ENCODE measurements at places on chromosomes 3 and 15.

- DNase-seq = no peak
Observed at GRCh38 chr3:36945333-36945980, 603 bp upstream of the TRANK1 start.

GRCh38 chr3:108097322-108098002, 6.6 kb upstream of the CD47 start:
- no peak for DNase-seq

DNA sequence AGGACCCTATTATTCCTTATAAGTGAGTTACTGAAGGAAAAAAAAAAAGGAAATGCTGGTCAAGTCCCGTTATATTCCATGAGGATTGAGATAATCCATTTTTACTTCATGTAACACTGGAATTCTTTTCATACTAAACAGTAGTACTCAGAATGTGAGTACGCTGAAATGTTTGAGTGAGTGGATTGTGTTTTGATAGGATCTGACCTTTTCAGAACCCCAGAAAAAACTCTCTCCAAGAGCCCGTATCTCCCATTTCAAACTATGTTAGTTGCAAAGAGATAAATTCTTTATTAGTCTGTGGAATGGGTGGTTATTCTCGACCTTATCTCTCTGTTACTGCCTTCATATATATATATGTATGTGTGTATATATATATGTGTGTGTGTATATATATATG, 2.5 kb upstream of the LPP start:
- no peak for DNase-seq

- DNase-seq = no peak
Observed at GRCh38 chr3:12911881-12912415, 70.6 kb upstream of the RPL32 start.

DNA sequence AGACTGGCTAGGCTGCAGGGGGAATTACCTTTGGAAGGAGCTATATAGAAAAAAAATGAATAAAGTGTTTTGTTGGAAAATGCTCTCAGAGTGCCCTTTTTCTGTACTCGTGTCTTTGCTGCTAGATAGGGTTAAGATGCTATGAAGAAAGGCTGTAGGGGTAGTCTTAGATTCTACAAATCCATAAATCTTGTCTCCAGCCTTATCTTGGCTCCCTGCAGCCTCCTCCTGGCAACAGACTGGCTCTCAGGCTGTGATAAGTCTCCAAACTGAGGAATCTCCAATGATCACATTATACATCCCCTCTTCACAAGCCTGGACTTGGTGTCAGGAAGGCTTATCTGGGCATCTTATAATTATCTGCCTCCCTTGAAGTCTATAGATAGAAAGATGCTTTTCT, 9.3 kb downstream of the LPCAT4 start:
- DNase-seq = no peak

DNA sequence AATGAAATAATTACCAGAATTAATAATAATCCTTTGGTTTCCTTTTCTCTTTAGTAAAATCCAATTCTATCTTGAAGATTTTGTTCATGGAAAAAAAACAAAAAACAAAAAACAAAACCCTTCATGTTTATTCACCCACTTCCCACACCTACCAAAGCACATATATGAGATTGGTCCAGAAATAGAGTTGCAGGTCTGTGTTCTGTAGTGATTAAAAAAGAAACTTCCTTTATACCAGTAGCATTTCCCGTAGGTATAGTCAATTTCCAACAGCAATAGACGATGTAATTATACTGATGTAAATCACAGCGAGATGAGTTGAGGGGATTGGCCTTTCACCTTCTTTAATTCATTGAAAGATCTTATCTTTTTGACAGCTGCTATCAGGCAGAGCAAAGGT, 194.6 kb downstream of the SOX2 start:
- no peak for DNase-seq

DNA sequence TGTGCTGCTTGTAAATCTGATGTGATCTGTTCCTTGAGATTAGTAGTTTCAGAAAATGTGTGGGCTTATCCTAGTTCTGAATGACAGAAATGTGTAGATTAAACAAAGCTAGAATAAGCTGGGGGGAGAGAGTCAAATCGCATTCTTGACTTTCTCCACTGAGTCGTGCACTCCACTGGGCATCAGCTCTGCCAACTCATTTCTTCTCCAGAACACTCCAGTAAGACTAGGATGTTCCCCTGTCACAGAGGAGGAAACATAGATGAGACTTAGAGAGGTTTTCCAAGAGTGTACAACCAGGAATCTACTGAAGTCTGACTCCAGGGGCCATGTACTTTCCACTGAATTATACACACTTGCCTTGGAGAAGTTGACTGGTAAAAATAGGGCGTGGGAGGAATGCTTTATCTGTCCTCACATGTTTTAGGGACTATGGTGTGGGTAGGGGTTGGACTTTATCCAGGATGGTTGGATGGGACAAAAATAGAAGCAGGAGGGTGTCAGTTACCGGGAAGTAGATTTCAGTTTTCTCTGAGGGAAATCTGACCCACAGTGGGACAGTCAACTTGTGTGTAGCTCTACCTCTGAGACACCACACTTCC, 298.2 kb downstream of the UBE2E2 start:
- no peak for DNase-seq

DNA sequence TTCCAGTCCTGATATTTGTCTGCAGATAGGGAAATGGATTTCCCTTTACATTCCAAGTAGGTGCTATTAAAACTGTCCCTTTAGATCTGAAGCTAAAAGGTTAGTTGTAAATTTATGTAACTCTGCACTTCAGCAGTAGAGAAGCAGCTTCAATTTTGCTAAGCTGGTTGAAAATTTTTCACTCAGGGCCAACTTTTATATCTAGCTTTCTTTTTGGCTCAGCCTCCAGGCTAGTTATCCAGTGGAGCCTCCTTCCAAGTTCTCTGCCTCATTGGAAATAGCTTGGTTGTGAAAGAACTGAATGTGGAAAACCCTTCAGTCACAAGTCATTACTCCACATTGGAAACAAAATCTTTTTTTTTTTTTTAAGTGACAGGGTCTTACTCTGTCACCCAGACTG, 8.2 kb upstream of the ZNF660 start:
- no peak for DNase-seq

- DNase-seq = no peak
Observed at GRCh38 chr15:49137861-49138260, 17.5 kb downstream of the COPS2 start.

GRCh38 chr3:150407808-150408220, 284 bp upstream of the TSC22D2 start:
- no peak for DNase-seq

DNA sequence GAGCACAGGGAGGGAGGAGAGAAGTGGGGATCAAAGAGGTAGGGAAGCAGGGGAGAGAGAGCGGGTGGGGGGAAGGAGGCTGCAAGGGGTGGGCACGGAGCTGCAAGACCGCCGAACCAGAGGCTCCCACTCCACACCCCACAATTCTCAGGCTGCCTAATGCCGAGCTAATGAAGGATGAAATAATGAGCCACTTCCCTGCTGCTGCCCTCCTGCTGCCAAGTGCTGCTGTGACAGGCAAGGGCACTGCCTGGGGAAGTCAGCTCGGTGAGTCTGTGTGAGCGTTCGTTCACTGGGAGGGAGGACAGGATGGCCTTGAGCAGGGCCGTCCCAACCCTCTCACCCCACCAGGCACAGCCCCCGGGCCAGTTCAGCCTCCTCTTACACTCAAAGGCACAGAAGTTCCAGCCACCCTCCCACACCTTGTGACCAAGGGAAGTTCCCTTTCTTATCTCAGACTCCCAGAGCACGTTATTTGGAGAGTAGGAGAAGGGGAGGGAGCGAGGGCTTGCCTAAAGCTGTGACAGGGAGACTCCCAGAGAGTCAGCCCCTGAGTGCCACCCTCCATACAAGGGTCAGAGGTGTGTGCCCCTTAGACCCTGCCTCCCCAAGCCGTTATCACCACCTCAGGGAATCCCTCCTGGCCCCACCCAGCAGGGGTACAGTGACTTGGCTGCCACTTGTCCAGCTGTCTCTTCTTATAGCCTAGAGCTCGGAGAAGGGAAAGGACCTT, 12.4 kb downstream of the GLYCTK start:
- no peak for DNase-seq

DNA sequence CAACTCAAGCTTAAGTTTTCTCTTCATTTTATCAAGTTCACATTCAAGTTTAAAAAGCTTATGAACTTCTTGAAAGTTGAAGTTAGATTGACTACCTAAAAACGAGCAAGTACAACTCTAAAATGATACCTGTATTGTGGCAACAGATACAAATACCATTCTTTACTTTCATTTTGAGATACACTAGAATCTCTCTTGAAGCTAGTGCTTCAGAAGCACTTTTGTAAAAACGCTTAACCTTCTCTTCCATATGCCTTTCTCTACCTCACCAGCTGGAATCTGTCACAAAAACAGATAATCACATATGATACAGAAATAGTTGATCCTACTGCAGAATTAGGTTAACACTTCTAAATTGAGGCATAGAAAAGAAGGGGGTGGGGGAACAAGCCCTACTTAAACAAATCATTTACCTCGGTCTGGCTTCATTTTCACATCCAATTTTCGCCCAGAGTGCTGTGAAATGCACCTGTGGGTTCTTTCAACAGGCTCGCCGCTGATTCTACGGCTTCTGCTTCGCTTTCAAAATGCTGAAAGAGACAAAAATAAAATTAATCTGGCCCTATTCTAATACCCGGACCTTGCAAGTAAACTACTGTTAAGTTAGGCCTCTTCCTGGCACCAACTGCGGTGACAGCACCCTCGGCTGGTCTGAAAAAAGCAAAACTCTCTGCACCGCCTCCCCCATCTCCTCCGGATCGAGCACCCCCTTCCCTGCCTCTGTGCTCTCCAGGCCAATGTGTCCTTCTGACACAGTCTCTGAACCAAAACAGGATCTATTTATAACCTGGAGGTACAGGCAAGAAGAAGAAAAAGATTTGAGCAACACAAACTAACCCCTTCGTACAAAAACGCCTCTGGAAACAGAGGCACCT, 1.4 kb downstream of the ATOSA start:
- DNase-seq = peak; percentile 73

DNA sequence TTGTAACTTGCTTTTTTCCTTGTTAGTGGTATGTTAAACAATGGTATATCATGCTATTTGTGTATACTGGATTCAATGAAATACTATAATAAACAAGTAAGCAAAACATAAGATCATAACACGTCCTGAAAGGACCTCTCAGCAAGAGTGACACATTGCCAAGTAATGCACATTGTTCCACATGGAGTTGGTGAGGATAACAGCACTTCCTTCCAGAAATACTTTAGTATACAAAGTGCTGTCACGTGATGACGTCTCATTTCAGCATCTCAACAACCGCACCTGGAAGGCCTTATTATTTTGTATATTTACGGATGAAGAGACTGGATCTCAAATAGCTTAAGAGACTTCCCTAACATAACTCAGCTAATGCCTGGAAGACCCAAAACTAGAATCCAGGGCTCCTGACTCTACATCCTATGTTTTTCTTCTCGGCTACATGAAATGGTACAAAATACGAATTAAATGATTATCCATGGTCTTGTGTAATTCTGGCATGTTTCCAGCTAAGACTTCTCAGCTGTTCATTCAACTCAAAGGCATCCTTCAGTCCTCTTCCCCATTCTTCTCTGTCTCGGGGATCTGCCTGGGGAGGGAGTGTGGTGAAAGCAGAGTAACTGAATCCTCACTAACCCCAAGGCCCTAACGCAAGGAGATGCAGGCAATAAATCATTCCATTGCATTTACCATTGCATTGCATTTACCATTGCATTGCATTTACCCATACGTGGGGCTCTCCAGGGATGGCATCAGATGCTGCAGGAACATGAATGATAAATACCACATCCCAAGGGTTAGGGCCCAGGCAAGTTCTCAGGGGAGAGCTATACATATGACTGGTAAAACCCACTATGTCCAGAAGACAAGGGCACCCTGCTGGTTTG, 79.2 kb downstream of the LIPC start:
- DNase-seq = no peak

DNA sequence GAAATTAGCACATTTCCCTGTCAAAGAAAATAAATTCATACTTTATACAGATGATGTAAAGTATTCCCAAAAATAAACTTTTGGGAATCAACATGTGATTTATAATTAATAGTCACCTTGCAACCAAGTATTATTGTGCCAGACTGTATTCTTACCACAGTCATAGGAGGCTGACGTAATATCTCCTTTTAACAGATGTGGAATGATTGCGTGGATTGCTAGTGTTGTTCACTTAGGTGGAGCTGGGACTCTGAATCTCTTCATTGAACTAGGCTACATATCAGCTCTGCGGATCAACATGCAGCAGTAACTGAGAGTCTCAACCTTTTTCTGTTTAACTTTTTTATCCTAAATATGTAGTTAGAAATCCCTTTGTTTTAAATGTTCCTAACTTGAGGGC, 37.2 kb downstream of the PXK start:
- DNase-seq = no peak

- DNase-seq = no peak
Observed at GRCh38 chr3:81920816-81921215, 159.4 kb upstream of the GBE1 start.

DNA sequence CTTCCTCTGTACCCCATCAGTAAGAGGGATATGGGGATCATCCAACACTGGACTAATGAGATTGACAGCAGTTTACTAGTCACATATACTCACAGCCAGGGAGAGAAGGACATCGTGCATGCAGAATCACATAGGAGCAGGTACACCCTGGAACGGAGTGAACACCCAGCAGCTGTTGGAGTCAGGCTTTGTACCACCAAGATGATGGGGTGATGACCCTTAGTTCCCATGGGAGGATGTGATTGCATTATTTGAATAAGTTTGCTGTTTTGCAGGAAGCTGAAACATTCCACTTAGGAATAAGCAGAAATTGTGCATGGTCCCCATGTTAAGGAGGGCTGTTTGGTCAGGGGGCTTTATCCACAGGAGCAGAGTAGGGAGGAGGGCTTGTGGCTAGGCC, 482.7 kb upstream of the PDZRN3 start:
- DNase-seq = no peak

GRCh38 chr3:46541835-46542234, 24.3 kb downstream of the LRRC2 start:
- DNase-seq = no peak

GRCh38 chr3:177883957-177884356, 652.3 kb upstream of the KCNMB2 start:
- peak; percentile 3 for DNase-seq

GRCh38 chr3:181735911-181736310, 24.2 kb downstream of the SOX2 start:
- DNase-seq = no peak

DNA sequence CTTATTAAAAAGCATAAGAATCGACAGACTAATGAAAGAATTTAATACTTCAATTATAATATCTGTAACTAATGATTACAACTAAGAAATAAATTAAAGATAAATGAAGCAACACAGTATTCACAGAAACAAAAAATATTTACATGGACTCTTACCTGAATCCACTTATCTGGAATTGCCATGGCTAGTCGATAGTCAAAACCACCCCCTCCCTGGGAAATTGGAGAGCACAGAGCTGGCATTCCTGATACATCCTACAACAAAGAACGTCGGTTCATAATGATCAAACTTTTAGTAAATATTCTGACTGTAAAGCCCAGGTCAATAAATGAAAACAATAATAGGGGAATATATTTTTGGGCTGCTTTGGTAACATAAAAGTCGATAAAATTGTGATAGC, 175.5 kb downstream of the GBE1 start:
- DNase-seq = no peak

- no peak for DNase-seq
Observed at GRCh38 chr3:181554233-181554765, 157.4 kb upstream of the SOX2 start.
